ENCODE measurements at places on chromosomes 7 and 10. TPM values are rescaled to one million over a fixed set of nuclear protein-coding genes. Genes with fewer than 3 reads are reported as not detected.

Gene CTNNA3
- 1.9 TPM for total RNA-seq

Gene GARIN1A
- 3.6 TPM for total RNA-seq

Gene ATE1
- 12.8 TPM for total RNA-seq

Gene HYCC1
- 15.0 TPM for total RNA-seq

Gene GNAT3
- not detected for total RNA-seq

Gene FAM24B
- total RNA-seq, result 5.2 TPM

Gene FLNC
- total RNA-seq, result 121 TPM

Gene SEMA3A
- 16.9 TPM for total RNA-seq

Gene PLEKHS1
- not detected for total RNA-seq

Gene TRIM74
- 0.23 TPM for total RNA-seq

Gene CPVL
- 14.7 TPM for total RNA-seq

Gene PNLIPRP3
- total RNA-seq, result not detected
